Activated CD8-positive, alpha-beta memory T cell treated with anti-CD3 and anti-CD28 coated beads for 1 hour (primary cell): ENCODE measurements at places on chromosomes 12 and 14.

- no peak for DNase-seq
Observed at GRCh38 chr12:91205811-91206210, 23.2 kb upstream of the DCN start.

GRCh38 chr12:109291117-109291516 lies 18.0 kb downstream of the FOXN4 start:
- DNase-seq: no peak

DNA sequence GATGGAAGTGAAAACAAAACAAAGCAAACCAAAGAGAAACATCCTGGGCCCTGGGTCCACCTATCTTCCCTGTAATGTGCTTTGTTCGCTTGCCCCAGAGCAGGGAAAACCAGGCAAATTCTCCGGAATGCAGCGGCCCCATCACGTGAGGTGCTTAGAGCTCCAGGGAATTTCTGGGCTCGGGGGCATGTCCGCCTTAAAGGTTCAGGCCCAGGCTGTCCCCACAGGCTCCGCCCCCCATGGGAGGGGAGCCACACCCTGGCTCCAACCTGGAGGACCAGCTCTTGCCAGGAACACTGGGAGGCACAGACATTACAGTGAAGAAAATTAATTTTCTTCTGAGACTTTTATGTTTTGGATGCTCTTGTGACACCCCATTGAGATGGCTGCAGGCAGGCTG lies 69.9 kb downstream of the RBM19 start:
- no peak for DNase-seq

GRCh38 chr12:56914724-56915123 lies 19.5 kb downstream of the SDR9C7 start:
- no peak for DNase-seq

DNA sequence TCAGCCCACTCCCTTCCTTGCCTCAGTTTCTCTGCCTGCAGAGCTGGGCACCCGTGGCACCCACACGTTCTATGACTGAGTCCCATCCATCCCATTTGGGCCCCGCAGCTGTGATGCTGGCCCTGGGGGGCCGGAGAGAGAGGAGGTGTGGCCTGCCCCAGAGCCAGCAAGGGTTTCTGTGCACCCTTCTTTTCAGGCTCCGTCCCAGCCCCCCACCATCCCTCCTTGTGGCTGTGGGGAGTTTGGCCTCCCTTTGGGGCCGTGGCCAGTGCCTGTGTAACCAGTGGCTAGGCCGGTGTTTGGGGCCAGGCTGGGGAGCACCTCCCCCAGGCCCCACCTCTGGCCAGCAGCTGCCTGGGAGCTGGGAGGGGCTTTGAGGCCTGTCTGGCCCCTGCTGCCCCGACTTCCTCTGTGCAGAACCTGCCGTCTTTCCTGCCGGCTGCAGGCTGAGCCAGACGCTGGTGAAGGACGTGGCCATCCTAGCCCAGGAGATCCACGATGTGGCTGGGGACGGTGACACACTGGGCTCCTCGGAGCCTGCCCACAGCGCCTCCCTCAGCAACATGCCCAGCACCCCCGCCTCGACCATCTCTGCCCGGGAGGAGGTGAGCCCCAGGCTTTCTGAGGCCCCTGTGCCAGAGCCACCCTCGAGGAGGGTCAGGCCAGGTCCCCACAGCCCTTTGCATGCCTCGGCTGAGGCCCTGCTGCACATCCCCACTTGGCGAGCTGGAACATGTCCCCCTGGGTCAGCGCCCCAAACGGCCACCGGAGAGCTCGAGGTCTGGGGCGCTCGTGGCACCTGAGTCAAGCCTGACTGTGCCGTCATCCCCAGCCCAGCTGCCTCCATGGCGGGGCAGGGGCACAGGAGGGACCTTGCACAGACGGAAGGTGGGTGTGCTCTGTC lies 27.7 kb downstream of the CEP170B start:
- no peak for DNase-seq

DNA sequence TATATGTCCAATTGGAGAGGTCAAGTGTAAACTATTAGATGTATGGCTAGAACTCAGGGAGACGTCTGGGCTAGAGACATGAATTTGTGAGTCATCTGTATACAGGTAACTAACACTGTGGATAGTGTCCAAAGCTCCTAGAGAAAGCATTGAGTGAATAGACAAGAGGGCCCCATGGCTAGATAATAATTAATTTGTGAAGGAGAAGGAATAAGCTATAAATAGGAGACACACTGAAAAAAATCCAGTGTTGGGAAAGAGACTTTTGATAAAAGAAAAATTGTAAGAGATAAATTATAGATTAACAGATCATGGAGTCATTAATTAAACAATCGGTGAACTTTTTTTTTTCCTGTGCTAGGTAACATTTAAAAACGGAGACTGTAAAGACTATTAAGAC lies 326.6 kb upstream of the PRICKLE1 start:
- DNase-seq: no peak
